ENCODE measurements at places on chromosomes 7 and 10. TPM values are rescaled to one million over a fixed set of nuclear protein-coding genes. Genes with fewer than 3 reads are reported as not detected.
A peak's percentile ranks its signal among the peaks of the same experiment; 100 is the strongest.

DNA sequence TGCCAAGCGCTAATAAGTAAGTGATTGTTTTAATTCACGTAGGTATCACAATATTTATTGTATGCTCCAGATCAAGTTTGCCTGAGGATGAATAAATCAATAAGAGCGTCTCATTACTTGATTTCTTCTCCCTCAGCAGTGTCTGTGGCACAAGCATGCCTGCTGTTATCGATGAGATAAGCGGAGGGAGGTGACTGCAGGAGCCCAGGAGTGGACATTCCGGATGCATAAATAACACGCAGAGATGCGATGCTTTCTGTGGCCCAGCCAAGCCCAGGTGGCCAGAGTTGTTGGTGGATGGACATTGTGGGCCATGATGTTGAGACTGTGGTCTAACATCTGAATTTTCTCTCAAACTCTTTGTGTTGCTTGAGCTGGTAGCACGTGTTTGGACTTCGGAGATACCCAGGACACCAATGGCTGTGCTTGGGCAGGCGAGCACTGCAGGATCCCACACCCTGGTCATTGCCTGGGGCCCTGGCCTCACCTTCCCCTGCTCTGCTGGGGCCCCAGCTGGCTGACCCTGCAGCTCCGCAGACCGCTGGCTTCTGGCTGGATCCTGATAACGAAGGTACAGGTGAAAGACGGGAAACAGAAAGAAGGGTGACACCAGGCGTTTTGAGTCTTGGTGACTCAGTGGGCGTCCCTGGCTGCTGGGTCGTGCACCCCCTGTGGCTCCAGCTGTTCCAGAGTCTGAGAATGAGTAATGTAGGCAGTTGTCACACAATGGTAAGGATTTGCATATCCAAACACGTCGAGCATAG lies 31.2 kb upstream of the MNX1 start:
- no peak overlapping the region for H3K4me3 ChIP-seq
- DNase-seq: no peak
- H3K27ac ChIP-seq: no peak overlapping the region

- no peak for DNase-seq
- no peaks in the 10 kb centered on the region for H3K36me3 ChIP-seq
- peaks cover 5% of the 10 kb centered on the region for H3K4me1 ChIP-seq
- H3K27me3 ChIP-seq: no peaks in the 10 kb centered on the region
Measured at GRCh38 chr7:140732416-140732815, 35.9 kb downstream of the NDUFB2 start.

GRCh38 chr10:18649364-18649959 lies 1.9 kb downstream of the NSUN6 start:
- no peak for DNase-seq
- H3K27me3 ChIP-seq: no peaks in the 10 kb centered on the region
- peaks cover 21% of the 10 kb centered on the region for H3K36me3 ChIP-seq
- H3K4me1 ChIP-seq: no peaks in the 10 kb centered on the region

GRCh38 chr7:70298780-70299471 lies 700.7 kb downstream of the AUTS2 start:
- no peaks in the 10 kb centered on the region for H3K36me3 ChIP-seq
- no peaks in the 10 kb centered on the region for H3K27me3 ChIP-seq
- H3K4me1 ChIP-seq: no peaks in the 10 kb centered on the region
- no peak for DNase-seq
- no peak overlapping the region for H3K27ac ChIP-seq

DNA sequence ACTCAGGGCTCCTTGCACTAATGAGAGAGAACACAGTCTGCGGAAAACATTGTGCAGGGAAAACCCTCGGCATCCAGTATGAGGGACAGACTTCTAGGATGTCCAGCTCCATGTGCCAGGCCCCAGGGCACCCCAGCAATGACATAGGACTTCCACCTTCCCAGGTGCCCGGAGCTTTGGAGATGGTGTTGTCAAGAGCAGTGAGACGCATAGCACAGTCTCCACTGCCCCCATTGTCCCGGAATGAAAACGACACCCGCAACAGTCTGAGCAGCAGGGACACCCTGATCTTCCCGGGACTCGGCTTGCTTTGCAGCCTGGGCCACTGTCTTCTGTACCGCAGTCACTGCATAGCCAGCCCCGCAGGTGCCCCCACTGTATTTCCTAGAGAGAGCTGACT lies 339.2 kb upstream of the ADARB2 start:
- no peak for DNase-seq
- no peak overlapping the region for H3K27ac ChIP-seq
- H3K27me3 ChIP-seq: no peaks in the 10 kb centered on the region

TAF6 gene
- total RNA-seq: 109 TPM

- H3K4me3 ChIP-seq: no peak overlapping the region
- no peaks in the 10 kb centered on the region for H3K4me1 ChIP-seq
- no peaks in the 10 kb centered on the region for H3K27me3 ChIP-seq
- no peak for DNase-seq
- no peak overlapping the region for H3K27ac ChIP-seq
- peaks cover 67% of the 10 kb centered on the region for H3K36me3 ChIP-seq
Measured at GRCh38 chr7:149214020-149214720, 18.8 kb downstream of the ZNF282 start.

DNA sequence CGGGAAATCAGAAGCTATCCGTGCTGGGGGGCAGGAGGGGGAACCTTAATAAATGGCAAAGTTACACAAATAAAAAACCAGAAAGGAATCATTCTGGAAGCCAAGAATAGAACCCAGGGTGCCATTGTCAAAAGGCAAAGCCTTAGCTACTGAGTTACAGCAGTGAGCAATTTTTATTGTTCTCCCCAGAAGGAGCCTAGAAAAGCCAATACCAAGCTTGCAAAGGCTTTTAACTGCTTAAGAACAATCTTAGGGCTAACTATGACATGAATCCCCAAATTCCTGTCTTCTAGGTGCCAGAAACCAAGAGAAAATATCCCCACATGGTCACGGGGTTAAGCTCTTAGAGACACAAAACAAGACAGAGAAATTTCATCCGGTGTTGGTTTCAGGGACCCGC lies 482.7 kb downstream of the CCSER2 start:
- no peak overlapping the region for H3K27ac ChIP-seq
- H3K4me1 ChIP-seq: no peaks in the 10 kb centered on the region
- H3K36me3 ChIP-seq: no peaks in the 10 kb centered on the region
- H3K4me3 ChIP-seq: no peak overlapping the region
- DNase-seq: no peak
- no peaks in the 10 kb centered on the region for H3K27me3 ChIP-seq

DNA sequence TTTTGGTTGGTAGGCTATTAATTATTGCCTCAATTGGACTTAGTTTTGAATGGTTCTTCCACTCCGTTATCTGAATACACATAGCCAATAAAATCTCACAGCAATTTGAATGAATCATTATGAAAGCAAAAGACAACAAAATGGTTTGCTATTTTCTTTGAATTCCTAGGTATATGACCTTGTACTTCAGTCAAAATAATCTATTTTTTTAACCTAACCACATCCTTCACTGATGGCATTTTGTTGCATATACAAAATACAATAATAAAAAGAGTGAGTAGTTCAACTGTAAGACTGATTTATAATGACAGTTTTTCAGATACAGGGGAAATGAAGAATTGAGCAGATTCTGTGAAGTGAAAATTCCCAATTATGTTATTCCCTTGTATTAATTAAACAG lies 433.1 kb downstream of the HTR7 start:
- DNase-seq: no peak
- no peaks in the 10 kb centered on the region for H3K27me3 ChIP-seq
- H3K4me1 ChIP-seq: no peaks in the 10 kb centered on the region
- no peak overlapping the region for H3K4me3 ChIP-seq

GRCh38 chr7:54109501-54109900 lies 432.7 kb upstream of the VSTM2A start:
- DNase-seq: no peak
- H3K36me3 ChIP-seq: no peaks in the 10 kb centered on the region
- H3K27ac ChIP-seq: no peak overlapping the region
- H3K4me3 ChIP-seq: no peak overlapping the region
- no peaks in the 10 kb centered on the region for H3K27me3 ChIP-seq

DNA sequence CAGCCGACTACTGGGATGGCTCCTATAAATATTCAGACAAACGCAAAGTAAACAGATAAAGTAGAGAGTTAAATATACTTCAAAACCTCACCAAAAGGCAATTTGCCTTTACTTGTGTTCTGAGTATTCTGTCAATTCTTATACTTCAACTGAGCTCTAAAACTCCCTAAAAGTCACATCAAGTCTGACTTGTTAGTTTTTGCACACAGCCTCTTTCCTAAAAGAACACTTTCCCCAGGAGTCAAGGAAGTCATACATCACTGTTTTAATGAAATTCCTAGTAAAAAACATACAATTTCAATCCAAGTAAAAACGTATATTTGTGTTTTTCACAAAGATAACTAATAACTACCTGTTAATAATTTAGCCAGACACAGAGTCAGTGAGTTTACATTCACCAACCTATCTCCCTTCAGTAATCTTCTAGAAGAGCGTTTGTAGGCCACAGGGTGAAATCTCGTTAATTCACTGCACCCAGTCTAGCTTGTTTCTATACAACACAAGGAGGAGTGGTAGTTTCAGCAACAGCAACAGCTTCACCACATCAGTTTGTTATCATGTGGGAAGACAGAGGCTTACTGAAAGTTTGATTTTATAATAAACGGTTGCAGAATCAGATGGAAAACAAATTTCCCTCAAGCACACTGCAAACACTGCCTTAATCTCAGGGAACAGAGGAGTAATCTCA lies 2.7 kb downstream of the COBL start:
- no peak overlapping the region for H3K4me3 ChIP-seq
- peaks cover 2% of the 10 kb centered on the region for H3K27me3 ChIP-seq
- peaks cover 10% of the 10 kb centered on the region for H3K4me1 ChIP-seq
- no peak for DNase-seq
- no peaks in the 10 kb centered on the region for H3K36me3 ChIP-seq

DNA sequence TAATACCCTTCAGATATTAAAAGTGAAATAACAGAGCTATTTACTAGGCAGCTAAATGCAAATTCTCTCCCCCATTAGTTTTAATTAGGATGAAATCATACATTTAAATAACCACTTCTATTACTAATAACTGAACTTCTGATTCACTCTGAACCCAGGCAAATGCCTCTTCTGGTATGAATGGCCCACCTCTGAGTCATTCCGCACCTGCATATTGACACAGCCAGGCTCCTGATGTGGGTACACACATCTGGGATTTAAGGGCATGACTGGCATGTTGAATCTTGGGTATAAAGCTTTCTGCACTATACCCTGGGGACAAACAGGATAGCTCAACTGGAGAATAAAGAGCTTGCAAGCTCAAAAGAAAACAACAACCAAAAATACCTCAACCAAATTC lies 140.9 kb downstream of the AUTS2 start:
- DNase-seq: no peak
- H3K27me3 ChIP-seq: no peaks in the 10 kb centered on the region
- H3K36me3 ChIP-seq: no peaks in the 10 kb centered on the region
- peaks cover 8% of the 10 kb centered on the region for H3K4me1 ChIP-seq
- H3K27ac ChIP-seq: no peak overlapping the region

GRCh38 chr10:76310588-76311080 lies 879.2 kb downstream of the LRMDA start:
- peaks cover 2% of the 10 kb centered on the region for H3K4me1 ChIP-seq
- no peak overlapping the region for H3K4me3 ChIP-seq
- no peaks in the 10 kb centered on the region for H3K27me3 ChIP-seq
- DNase-seq: no peak
- no peaks in the 10 kb centered on the region for H3K36me3 ChIP-seq

- no peak overlapping the region for H3K27ac ChIP-seq
- H3K36me3 ChIP-seq: no peaks in the 10 kb centered on the region
- no peak overlapping the region for H3K4me3 ChIP-seq
- peaks cover 13% of the 10 kb centered on the region for H3K4me1 ChIP-seq
- peak; percentile 17 for DNase-seq
Measured at GRCh38 chr7:95342642-95343307, 18.4 kb upstream of the PON1 start.

GRCh38 chr7:108094933-108095710 lies 35.0 kb downstream of the LAMB4 start:
- no peaks in the 10 kb centered on the region for H3K4me1 ChIP-seq
- DNase-seq: no peak
- H3K36me3 ChIP-seq: no peaks in the 10 kb centered on the region
- no peaks in the 10 kb centered on the region for H3K27me3 ChIP-seq
- no peak overlapping the region for H3K27ac ChIP-seq
- no peak overlapping the region for H3K4me3 ChIP-seq

GRCh38 chr10:72729528-72729927 lies 37.6 kb downstream of the MCU start:
- H3K4me3 ChIP-seq: no peak overlapping the region
- no peak overlapping the region for H3K27ac ChIP-seq
- no peaks in the 10 kb centered on the region for H3K36me3 ChIP-seq
- no peak for DNase-seq
- H3K4me1 ChIP-seq: no peaks in the 10 kb centered on the region

SMKR1 gene
- total RNA-seq: 1.2 TPM

DNA sequence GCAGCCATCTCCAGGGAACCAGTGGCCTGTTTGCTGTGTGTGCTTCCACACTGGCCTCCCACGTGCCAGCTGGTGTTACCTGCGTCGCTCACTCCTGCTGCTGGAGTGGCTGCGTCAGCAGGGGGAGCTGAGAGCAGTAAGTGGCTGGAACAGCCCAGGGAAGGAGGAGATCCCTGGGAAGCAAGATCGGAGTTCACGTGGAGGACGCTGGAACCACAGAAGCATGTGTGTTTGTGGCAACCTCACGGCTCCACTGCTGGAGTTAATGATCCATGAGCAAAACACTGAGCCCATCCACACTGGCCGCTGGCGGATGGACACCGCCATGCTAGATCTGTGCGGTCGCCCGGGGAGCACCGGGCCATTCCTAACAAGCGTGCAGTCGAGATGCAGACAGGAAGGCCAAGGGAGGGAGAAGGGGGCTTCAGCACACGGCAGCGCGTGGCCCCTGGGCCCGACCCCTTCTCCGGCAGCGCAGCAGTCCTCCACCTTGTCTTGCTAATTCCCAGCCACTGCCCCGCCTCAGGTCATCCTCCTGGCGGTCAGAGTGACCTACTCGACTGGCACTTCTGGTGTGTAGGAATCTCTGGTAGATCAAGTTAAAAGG lies 68.5 kb upstream of the EEPD1 start:
- no peaks in the 10 kb centered on the region for H3K4me1 ChIP-seq
- H3K27ac ChIP-seq: no peak overlapping the region

ADAM8 gene
- total RNA-seq: 4.4 TPM

KCND2 gene
- 7.7 TPM for total RNA-seq

DNA sequence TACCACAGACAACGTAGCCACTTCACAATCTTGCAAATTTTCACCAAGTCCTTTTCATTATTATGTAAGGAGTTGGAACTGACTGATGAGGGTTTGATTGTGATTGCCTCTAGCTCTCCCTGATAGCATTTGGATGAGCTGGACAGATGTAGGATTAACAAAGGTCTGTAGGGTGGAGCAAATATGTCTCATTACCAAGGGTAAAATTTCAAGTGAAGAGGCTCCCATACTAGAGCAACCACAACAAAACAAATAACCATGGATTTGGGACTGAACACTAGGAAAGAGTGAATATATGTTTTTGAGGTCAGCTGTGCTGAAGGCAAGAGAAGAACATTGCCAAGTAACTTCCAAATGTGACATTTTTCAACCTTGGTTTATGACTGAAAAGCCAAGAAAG lies 281.7 kb downstream of the NEBL start:
- no peak overlapping the region for H3K4me3 ChIP-seq
- DNase-seq: no peak
- no peaks in the 10 kb centered on the region for H3K36me3 ChIP-seq
- no peaks in the 10 kb centered on the region for H3K27me3 ChIP-seq
- H3K27ac ChIP-seq: peak overlapping the region; percentile 37

GRCh38 chr7:1557006-1557405 lies 1.0 kb upstream of the TMEM184A start:
- H3K27me3 ChIP-seq: no peaks in the 10 kb centered on the region
- no peaks in the 10 kb centered on the region for H3K36me3 ChIP-seq
- no peak overlapping the region for H3K4me3 ChIP-seq
- no peak for DNase-seq
- peaks cover 14% of the 10 kb centered on the region for H3K4me1 ChIP-seq
- H3K27ac ChIP-seq: no peak overlapping the region
